IMR-90 (cell line): ENCODE measurements at places on chromosomes 6 and 20.

GRCh38 chr6:2839195-2839981 lies 2.3 kb downstream of the SERPINB1 start:
- H3K4me1 ChIP-seq = peaks cover 18% of the 10 kb centered on the region
- no peak overlapping the region for H3K4me3 ChIP-seq
- DNase-seq = peak; percentile 83
- no peak overlapping the region for H3K27ac ChIP-seq
- no peaks in the 10 kb centered on the region for H3K27me3 ChIP-seq

DNA sequence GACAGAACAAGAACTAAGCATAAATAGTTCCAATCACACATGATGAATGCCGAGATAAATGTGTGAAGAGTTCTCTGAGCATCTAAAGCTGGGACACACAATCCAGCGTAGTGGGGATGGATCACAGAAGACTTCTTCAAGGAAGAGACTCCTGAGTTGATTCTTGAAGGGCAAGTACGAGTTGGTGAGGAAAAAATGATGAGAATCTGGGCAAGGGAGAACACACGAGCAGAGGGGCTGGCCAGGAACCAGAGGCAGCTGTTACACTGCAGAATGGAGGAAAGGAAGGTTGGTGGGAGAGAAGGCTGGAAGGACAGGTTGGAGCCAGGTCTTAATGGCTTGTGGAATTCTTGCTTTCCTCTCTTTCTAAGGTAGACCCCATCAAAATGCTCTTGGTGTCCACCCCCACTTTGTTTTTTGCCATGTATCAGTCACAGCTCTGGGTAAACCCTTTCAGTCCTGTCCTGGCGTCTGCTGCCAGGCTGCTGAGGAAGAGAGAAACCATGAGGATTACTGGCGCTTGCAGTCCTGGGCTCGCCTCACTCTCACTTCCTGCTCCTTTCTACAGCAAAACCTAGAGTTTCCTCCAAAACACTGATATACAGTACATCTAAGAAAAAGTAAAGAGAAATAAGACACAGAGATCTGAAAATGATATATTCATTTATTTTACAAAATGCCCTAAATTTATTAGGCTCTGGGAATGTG lies 127.6 kb upstream of the FAM184A start:
- no peaks in the 10 kb centered on the region for H3K27me3 ChIP-seq
- peaks cover 3% of the 10 kb centered on the region; the same call in 1 of the 2 replicates for H3K4me1 ChIP-seq
- DNase-seq = no peak
- H3K27ac ChIP-seq = no peak overlapping the region
- H3K4me3 ChIP-seq = no peak overlapping the region

GRCh38 chr20:46832555-46832954 lies 62.1 kb upstream of the EYA2 start:
- no peaks in the 10 kb centered on the region for H3K27me3 ChIP-seq
- H3K4me3 ChIP-seq = no peak overlapping the region
- H3K27ac ChIP-seq = peak overlapping the region; percentile 82; the same call in 1 of the 2 replicates
- DNase-seq = peak; percentile 41
- no peaks in the 10 kb centered on the region for H3K36me3 ChIP-seq
- H3K4me1 ChIP-seq = peaks cover 21% of the 10 kb centered on the region

DNA sequence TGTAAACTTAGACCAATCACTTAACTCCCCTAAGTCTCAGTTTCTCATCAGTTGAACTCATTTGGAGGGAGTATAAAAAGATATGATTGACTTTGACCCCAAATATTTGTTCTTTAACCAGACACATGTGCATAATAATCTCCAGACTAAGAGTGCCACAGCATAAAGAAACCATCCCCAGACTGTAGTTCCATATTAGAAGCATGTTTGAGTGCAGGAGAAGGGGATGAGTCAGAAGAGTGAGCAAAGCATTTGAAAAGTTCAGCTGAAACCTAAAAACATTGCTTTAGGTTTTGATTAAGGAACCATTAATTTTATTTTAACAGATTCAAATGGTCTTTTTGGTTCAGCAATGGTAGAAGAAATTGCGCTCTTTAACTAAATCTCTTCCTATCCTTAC lies 654.8 kb downstream of the UTRN start:
- DNase-seq = peak; percentile 54
- peaks cover 1% of the 10 kb centered on the region; the same call in 1 of the 2 replicates for H3K4me1 ChIP-seq
- no peak overlapping the region for H3K4me3 ChIP-seq
- no peaks in the 10 kb centered on the region for H3K27me3 ChIP-seq

DNA sequence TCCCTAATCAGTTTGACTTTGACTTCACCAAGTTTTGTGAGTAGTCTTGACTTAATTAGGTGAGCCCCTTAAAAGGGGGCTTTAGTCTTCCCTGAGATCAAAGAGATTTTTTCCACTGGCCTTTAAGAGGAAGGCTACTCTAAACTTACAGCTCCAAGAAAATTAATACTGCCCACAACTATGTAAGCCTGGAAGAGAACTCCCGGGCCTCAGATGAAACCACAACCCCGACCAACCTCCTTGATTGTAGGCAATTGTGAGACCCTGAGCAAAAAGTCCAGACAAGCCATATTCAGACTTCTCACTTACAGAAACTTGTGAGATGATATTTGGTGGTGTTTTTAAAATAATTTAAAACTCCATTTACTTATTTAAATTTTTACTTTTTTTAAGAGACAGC lies 18.1 kb downstream of the SNX3 start:
- peaks cover 3% of the 10 kb centered on the region for H3K36me3 ChIP-seq
- no peaks in the 10 kb centered on the region for H3K4me1 ChIP-seq
- H3K4me3 ChIP-seq = no peak overlapping the region
- no peaks in the 10 kb centered on the region for H3K27me3 ChIP-seq

- peaks cover 24% of the 10 kb centered on the region for H3K4me1 ChIP-seq
- H3K27me3 ChIP-seq = no peaks in the 10 kb centered on the region
- peaks cover 6% of the 10 kb centered on the region; the same call in 1 of the 2 replicates for H3K36me3 ChIP-seq
- H3K27ac ChIP-seq = no peak overlapping the region
These were observed 40.1 kb downstream of the JAG1 start for GRCh38 chr20:10633718-10634117.

DNA sequence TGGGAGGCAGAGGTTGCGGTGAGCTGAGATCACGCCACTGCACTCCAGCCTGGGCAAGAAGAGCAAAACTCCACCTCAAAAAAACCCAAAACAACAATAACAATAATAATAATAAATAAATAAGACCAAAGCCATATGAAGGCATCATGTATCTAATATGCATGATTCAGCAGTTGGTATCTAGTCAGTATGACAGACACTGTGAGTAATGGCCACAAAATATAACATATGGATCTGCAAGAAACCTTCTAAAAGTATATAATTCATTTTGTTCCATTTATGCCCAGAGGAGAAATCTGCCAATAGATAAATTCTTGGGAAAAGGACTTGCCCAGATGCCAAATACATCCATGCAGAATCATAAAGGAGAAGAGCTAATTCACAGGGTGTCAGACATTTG lies 252.3 kb downstream of the BTBD9 start:
- H3K4me1 ChIP-seq = peaks cover 2% of the 10 kb centered on the region; the same call in 1 of the 2 replicates
- no peaks in the 10 kb centered on the region for H3K27me3 ChIP-seq
- H3K36me3 ChIP-seq = no peaks in the 10 kb centered on the region

DNA sequence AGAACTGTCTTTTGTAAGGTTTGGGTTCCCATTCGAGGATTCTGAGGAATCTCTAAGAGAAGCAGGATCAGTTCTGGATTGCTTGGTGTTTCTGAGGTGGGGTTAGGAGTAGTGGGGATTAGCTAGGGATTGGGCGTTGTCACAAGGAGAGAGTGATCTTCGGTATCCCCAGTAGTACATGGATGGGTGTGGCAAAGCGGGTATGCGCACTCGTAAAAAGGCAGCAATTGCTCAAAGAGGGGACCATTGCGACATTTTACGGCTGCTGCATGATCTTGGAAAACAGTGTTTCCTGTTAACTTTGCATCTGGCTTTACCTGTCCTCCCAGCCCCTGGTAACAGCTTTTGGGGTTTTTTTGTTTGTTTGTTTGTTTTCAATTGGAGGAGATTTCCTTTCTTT lies 9.7 kb upstream of the ZSCAN9 start:
- no peaks in the 10 kb centered on the region for H3K36me3 ChIP-seq
- peak; percentile 7 for DNase-seq
- no peak overlapping the region; the same call in 1 of the 2 replicates for H3K4me3 ChIP-seq
- peaks cover 6% of the 10 kb centered on the region for H3K27me3 ChIP-seq

GRCh38 chr6:108841377-108841855 lies 6.8 kb upstream of the ARMC2 start:
- H3K27ac ChIP-seq = no peak overlapping the region
- no peaks in the 10 kb centered on the region; the same call in none of the 2 replicates for H3K27me3 ChIP-seq
- no peak overlapping the region for H3K4me3 ChIP-seq
- peaks cover 6% of the 10 kb centered on the region; the same call in 1 of the 2 replicates for H3K4me1 ChIP-seq
- no peaks in the 10 kb centered on the region for H3K36me3 ChIP-seq
- no peak for DNase-seq

GRCh38 chr6:167034056-167034455 lies 34.9 kb downstream of the CEP43 start:
- peaks cover 26% of the 10 kb centered on the region for H3K36me3 ChIP-seq
- no peak overlapping the region for H3K4me3 ChIP-seq
- no peak for DNase-seq
- no peaks in the 10 kb centered on the region for H3K4me1 ChIP-seq
- H3K27ac ChIP-seq = no peak overlapping the region

DNA sequence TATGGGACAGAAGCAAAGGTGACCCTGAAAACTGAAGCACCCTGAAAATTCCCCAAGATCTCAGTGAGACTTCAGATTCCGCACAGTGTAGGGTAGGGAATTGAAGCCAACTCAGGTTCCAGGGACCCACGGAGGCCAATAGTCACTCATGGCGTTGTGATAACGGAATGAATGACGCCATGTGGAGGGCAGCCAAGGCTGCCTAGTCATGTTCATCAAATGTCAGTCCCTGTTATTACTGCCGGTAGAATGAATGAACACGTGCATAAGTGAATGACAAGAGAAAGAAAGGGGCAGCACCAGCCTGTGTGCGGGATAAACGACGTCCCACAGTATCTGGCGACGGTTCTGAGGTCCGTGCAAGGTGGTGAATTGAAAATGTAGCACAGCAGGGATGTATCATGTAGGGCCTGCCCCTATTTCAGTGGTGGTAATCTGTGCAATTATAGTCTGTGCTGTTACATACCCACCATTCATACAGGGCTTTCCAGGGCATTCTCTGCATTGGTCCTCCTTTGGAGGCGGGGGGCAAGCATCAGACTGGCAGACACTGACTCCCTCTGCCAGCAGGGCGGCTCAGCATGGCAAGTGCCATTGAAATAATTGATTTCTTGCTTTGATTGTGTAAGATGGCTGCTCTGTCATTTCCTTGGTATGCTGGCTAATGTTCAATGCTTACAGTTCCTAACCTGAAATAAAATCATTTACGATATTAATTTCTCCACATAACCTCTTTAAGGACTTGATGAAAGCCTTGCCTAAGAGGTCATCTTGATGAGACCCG lies 386.9 kb downstream of the CDH4 start:
- no peaks in the 10 kb centered on the region for H3K36me3 ChIP-seq
- peak; percentile 33 for DNase-seq
- no peak overlapping the region for H3K4me3 ChIP-seq
- no peak overlapping the region for H3K27ac ChIP-seq
- H3K4me1 ChIP-seq = no peaks in the 10 kb centered on the region

DNA sequence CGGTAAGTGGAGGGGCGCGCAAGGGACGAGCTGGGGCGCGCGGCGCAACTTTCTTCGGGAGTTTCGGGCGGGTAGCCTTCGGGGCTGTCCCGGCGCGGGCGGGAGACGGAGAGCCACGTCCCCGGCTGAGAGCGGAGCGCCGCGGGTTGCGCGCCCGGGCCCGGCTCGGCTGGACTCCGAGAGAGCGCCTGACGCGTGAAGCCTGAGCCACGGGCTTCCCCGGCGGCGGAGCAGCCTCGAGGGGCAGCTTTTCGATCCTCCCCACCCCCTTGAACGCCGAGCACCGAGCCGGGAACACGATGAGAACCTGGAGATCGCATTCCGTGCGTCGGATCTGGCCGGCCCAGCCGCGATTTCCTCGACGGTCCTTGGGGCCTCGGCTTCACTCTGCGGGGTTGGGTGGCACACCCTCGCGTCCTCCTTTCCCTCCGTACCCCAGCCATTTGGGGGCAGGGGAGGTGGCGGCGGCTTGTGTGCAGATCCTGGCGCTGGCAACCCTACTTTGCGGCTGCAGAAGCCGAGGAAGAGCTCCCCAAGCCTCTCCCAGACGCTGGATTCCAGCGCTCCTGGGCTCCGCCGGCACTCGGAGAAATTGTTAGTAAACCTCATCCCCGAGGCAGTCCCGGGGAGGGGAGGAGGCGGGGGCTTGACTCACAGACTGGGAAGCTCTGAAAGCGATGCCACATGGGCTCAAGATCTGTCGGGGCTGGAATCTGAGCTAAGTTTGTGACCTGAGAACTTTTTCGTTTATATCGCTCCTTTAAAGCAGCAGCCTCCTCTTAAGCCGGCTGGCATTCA lies 572 bp downstream of the DSE start:
- H3K27me3 ChIP-seq = no peaks in the 10 kb centered on the region
- DNase-seq = peak; percentile 94
- peak overlapping the region; percentile 63 for H3K4me3 ChIP-seq
- H3K36me3 ChIP-seq = no peaks in the 10 kb centered on the region

DNA sequence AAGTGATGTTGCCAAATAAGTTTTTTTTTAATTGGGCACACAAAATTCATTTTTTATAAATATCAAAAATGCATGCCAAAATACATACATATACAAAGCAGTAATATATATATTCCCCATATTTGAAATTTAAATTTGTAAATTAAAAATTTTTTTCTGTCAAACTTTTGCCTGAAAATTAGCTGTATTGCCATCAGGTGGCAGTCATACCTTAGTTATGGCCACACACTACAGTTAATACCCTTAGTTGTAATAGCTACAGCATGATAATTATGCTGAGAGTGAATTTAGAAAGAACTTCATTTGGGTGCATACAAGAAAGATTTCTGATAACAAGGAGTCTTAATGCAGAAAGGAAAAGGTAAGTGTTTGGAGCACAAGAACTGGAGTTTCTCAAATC lies 46.2 kb upstream of the SDHAF4 start:
- H3K27ac ChIP-seq = no peak overlapping the region
- H3K4me1 ChIP-seq = no peaks in the 10 kb centered on the region
- no peaks in the 10 kb centered on the region for H3K27me3 ChIP-seq

DNA sequence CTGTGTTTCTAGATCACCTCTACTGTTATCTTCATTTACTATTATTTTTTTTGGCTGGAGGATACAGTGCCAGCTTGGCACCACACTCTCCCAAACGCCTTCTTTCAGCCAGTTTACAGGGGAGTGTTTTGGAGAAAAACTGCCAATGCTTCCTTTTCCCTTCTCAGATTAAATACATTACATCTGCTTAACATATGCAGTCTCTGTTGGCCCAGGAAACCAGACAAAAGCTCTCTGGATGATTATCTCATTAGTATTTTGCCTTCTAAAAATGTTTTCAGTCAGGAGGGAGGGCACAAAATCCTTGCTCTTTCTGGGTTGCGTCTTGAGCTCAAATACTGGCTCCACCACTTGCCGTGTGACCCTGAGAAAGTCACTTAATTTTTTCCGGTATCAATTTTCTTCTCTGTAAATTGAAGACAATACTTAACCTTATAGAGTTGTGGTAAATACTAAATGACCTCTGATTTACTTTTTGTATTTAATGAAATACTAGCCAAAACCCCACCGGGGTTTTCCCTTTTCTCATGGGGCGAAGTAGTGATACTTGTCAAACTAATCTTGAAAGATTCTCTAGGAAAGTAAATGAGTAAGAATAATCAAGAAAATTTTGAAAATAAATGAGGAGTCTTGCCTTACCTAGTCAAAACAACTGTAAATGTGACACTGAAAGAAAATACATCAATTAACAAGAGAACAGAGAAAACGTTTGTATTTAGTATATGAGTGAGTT lies 146.2 kb downstream of the MMS22L start:
- no peaks in the 10 kb centered on the region for H3K4me1 ChIP-seq
- H3K27me3 ChIP-seq = no peaks in the 10 kb centered on the region

GRCh38 chr20:1818247-1818840 lies 76.9 kb upstream of the SIRPA start:
- H3K36me3 ChIP-seq = no peaks in the 10 kb centered on the region
- peaks cover 34% of the 10 kb centered on the region for H3K4me1 ChIP-seq
- no peak for DNase-seq
- no peak overlapping the region for H3K27ac ChIP-seq
